ENCODE measurements at places on chromosomes 6 and 20.

GRCh38 chr6:25229671-25230321 is 49.4 kb upstream of the CARMIL1 start:
- DNase-seq = no peak

DNA sequence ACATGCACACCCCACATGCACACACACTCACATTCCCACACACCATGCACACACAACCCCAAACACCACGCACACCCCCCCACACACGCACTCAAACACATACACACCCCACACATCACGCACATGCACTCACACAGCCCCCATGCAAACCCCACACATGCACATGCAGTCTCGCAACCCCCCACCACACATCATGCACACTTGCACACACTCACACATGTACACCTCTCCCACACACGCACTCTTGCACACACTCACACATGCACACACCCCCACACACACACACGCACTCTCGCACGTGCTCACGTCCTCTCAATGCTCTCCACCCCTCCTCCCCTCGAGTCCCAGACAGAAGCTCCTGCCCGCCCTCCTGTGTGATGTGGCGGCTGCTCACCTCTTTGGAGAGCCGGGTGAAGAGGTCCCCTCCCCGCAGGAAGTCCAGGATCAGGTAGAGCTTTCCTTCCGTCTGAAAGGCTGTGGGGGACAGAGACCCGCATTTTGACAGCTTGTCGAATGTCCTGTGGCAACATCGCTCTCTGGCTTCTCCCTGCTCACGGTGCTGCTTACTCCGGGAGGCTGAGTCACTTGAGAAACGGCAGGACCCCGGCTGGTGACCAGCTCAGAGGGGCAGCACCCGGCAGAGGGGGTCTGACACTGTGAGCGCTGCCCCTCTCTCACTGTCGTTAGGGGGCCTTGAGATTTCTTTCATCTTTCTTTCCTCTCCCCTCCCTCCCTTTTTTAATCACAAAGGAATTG is 78.5 kb downstream of the RAMACL start:
- DNase-seq = no peak

GRCh38 chr6:147999001-147999540 is 343.6 kb upstream of the SASH1 start:
- DNase-seq = no peak

- no peak for DNase-seq
Observed at GRCh38 chr6:164346631-164347030, 932.1 kb downstream of the QKI start.

- DNase-seq = no peak
Observed at GRCh38 chr6:109503327-109504224, 20.6 kb upstream of the ZBTB24 start.

DNA sequence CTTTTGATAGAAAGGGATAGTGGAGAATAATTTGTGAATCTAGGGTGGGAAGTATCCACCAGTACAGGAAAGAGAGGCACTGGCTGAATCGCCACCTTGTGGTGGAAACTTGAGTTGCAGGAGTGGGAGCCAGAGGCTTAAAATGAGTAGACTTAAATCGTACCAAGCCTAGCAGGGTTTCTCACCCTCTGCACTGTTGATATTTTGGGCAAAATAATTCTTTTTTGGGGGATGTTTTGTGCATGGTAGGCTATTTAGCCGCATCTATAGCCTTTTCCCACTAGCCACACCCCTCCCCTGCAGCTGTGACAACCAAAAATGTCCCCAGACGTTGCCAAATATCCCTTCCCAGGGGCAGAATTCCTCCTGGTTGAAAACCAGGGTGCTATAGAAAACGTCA is 119.1 kb downstream of the DHX35 start:
- DNase-seq = peak; percentile 65

DNA sequence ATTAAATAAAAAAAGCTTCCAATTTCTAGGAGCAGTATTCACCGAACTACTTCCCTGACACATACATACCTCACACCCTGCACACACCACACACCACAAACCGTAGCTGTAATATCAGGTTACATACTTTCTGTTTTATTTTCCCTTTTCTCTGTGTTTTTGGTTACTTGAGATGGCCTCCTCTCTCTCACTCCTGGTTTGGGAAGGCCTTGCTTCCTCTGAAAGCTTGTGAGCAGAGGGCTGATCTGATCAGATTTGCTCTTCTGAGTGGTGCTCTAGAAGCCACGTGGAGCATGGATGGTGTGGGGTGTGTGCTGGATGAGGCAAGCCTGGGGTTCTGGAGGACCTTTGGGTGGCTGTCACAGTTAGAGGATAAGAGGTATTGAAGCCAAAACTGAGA is 20.9 kb downstream of the UTRN start:
- DNase-seq = no peak

- no peak for DNase-seq
Observed at GRCh38 chr20:58091810-58092209, 136.6 kb downstream of the ANKRD60 start.

- DNase-seq = no peak
Observed at GRCh38 chr6:143196525-143197225, 136.0 kb downstream of the AIG1 start.

- DNase-seq = no peak
Observed at GRCh38 chr20:14401479-14402138, 64.2 kb upstream of the FLRT3 start.

DNA sequence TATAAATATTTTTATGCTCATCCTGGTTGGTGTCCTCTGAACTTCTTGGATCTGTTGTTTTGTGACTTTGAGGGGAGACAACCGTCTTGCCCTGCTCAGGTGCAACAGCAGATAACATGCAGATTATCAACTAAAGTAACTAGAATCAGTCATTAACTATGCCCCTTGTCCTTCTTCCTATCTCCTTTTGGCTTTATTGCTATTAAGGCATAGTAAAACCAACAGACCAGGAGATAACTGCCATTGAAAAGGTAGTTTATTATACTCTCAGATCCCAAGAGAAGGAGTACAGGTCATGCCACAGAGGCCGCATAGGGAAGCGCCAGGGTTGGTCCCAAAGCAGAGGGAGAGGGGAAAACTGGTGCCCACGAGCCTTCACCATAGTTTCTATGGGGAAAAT is 418.2 kb downstream of the GJA1 start:
- DNase-seq = no peak

GRCh38 chr6:11292594-11293236 is 60.2 kb upstream of the NEDD9 start:
- no peak for DNase-seq

GRCh38 chr6:46784535-46784934 is 8.7 kb upstream of the MEP1A start:
- DNase-seq = no peak

DNA sequence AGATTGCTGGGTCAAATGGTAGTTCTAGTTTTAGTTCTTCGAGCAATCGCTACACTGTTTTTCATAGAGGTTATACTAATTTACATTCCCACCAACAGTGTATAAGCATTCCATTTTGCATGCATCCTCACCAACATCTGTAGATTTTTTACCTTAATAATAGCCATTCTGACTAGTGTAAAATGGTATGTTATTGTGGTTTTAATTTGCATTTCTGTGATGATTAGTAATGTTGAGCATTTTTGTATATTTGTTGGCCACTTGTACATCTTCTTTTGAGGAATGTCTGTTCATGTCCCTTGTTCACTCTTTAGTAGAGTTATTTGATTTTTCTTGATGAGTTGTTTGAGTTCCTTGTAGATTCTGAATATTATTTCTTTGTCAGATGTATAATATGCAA is 236.2 kb downstream of the GRM1 start:
- DNase-seq = no peak

DNA sequence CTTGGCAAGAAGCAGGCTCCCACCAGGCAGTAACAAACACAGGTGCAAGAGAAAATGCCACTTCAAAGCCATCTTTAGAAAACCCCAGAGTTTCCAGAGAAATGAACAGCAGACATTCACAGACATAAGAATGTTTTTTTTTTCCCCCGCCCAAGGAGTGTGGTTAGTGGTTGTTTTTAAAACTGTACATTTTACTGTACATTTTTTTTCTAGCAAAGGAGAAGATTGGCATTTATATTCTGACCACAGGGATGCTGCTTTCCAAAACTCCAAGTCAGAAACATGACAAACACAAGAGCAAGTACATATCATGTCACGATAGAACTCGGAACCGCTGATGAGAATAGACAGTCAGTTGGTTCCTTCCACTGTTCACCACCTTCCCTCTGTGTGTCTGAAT is 197.9 kb downstream of the LRFN2 start:
- no peak for DNase-seq

- no peak for DNase-seq
Observed at GRCh38 chr6:29760328-29760727, 37.1 kb downstream of the HLA-F start.

GRCh38 chr20:48724891-48725554 is 102.8 kb downstream of the PREX1 start:
- no peak for DNase-seq

DNA sequence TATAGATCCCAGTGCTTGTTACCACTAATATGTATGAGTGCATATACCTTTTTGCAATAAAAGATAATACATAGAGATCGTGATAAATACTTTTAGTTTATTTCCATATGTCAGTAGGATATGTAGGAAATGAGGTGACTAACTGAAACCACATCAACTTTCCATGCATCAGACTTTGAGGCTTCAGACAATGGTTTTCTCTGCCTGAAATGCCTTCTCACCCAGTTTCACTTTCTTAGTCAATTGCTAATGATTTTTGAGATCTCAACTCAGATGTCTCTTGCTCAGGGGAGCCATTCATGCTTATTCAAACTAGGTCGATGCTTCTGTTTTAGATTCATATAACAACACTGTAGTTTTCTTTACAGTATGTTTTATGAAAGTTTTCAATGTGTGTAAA is 626.6 kb upstream of the ADGRB3 start:
- no peak for DNase-seq

DNA sequence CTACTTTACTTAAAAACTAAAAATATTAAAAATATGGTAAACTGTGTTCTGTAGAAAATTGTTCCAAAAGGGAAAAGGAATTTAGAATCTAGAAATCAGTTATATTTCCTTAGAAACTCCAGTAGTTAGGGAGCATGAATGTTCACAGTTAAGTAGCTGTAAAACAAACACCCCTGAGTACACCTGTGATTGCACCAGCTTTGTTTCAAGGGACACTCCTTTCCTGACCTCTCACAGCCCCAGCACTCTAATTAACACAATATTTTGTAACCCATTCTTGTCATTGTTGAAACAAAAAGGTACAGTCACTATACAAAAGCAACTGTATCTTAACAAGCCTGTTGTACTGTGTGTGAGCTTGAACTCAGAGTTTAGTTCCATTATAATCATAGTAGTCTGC is 72.3 kb downstream of the NCOA7 start:
- DNase-seq = no peak

- no peak for DNase-seq
Observed at GRCh38 chr20:20594171-20594530, 118.3 kb downstream of the RALGAPA2 start.

- DNase-seq = no peak
Observed at GRCh38 chr6:129191235-129191634, 308.3 kb downstream of the LAMA2 start.

- no peak for DNase-seq
Observed at GRCh38 chr6:36129941-36130666, at the start of gene MAPK13. Gene MAPK13, plus strand, starts transcription at chr6:36130513. Its CDS starts 70 bp downstream, at chr6:36130583.

DNA sequence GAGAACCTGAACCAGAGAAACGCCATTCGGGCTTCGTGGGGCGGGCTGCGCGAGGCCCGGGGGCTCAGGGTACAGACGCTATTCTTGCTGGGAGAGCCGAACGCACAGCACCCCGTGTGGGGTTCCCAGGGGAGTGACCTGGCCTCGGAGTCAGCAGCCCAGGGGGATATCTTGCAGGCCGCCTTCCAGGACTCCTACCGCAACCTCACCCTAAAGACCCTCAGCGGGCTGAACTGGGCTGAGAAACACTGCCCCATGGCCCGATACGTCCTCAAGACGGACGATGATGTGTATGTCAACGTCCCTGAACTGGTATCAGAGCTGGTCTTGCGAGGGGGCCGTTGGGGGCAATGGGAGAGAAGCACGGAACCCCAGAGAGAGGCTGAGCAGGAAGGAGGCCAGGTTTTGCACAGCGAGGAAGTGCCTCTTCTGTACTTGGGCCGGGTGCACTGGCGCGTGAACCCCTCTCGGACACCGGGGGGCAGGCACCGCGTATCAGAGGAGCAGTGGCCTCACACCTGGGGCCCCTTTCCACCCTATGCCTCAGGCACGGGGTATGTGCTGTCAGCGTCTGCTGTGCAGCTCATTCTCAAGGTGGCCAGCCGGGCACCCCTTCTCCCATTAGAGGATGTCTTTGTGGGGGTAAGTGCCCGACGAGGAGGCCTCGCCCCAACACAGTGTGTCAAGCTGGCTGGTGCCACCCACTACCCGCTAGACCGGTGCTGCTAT is 904 bp downstream of the B3GALT4 start:
- DNase-seq = no peak

- DNase-seq = no peak
Observed at GRCh38 chr6:81054036-81054435, 698.4 kb downstream of the TENT5A start.

GRCh38 chr20:51750037-51750769 is 18.0 kb downstream of the ATP9A start:
- peak; percentile 80 for DNase-seq

DNA sequence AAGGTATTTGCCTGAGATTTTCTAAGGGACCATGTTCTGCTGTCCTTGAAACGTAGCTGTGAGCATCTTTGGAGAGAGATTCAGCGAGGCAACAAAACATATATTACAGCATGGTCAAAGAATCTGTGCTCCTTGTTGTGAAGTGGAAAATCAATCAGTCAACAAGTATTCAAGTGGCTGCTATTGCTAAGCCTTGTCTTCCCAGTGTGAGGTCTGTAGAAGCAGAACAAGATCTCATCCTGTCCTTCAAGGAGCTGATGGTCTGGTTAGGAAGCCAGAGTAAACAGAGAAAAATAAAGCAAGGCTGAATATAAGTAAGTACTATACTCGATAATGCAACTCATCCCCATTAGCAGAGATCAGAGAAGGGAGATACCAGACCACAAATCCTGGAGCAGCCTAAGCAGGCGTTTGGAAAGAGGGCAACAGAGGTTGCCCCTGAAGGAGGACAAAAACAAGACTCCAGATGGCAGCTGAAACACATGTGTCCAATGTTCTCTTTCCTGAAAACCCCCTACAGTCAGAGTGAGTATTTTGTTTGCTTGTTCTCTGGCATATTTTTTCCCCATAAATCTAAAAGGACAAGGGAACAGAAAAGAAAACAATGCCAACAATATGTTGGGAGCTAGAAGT is 392.0 kb downstream of the SYNE1 start:
- no peak for DNase-seq

GRCh38 chr6:130457605-130458004 is 91.8 kb downstream of the TMEM200A start:
- no peak for DNase-seq

Measured in H54 (cell line).